Cerebellum (tissue), 4 donors: ENCODE measurements at places on chromosomes 3 and 15.

DNA sequence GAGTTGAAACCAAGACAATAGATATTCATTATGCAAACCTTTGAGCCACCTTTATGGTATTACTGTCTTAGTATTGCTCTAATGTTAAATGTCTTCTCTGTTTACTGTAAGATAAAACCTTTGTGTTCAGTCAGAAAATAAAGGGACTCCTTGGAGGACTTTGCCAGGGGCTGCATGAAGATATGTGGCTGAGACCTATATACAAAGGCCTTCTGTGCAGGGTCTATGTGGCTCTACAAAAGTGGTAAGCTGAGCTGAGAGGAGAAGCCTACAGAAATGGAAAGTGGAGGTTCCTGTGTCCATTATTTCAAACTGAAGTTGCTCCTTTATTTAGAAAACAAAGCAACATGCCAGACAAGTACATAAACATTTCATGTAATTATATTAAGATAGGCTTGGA, 131.5 kb downstream of the FNDC3B start:
- no peak for DNase-seq

GRCh38 chr3:18723206-18723810, 298.2 kb upstream of the SATB1 start:
- DNase-seq = no peak

DNA sequence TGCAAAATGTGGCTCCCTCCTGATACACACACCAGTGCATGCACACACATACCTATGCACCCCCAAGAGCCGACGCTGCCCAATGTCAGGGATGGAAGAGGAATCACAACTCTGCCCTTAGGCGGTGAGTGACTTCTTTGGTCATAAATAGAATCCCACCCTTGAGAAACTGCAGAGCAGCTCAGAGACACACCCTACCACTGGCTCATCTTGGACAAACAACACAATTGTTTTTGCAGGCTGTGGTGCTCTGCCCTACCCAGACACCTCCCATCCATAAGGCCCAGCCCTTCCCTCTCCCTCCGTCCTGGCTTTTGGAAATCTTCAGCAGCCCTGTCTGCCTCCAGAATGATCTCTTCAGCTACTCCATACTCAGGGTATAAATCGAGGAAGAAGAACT, 73.8 kb upstream of the HRH1 start:
- no peak for DNase-seq

- no peak for DNase-seq
Observed at GRCh38 chr3:51948016-51948580, 5.9 kb downstream of the PARP3 start.

DNA sequence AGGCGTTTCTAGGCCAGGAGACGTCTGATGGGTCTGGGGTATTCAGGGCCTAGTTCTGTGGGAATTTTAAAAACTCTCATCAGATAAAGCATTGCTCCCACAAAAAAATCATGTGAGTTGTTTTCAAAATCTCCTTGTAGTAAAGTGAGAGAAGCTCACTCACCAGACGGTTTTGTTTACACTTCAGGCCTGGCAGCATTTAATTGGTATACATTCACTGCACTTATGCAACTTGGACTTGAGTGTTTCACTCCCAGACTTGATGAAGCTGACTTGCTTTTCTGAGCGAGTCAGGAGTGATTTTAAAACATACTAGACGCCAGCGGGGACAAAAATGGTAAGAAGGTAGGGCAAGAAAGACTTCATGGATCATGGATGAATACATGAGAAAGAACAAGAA, 75.2 kb downstream of the SLCO3A1 start:
- DNase-seq = no peak

DNA sequence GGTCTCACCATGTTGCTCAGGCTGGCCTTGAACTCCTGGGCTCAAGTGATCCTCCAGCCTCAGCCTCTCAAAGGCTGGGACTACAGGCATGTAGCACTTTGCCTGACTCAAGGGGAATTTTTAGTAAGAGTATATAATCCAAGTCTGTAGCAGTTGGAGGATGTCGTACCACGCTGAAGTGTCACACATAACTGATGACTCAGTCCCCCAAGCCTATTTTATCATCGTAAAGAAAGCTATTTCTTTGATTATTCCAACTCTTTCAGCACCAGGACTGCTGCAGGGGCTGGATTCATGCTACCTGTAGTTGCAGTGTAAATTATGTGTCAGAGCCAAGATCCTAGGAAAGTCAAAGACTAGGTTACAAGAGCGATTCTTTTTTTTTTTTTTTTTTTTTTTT, 1.4 kb upstream of the PRKCI start:
- no peak for DNase-seq

- no peak for DNase-seq
Observed at GRCh38 chr3:36736301-36736700, 28.1 kb downstream of the DCLK3 start.

GRCh38 chr3:39142067-39142466, 11.3 kb downstream of the CSRNP1 start:
- DNase-seq = no peak
